Activated CD4-positive, CD25-positive, alpha-beta regulatory T cell (primary cell): ENCODE measurements at places on chromosomes 2 and 18.

DNA sequence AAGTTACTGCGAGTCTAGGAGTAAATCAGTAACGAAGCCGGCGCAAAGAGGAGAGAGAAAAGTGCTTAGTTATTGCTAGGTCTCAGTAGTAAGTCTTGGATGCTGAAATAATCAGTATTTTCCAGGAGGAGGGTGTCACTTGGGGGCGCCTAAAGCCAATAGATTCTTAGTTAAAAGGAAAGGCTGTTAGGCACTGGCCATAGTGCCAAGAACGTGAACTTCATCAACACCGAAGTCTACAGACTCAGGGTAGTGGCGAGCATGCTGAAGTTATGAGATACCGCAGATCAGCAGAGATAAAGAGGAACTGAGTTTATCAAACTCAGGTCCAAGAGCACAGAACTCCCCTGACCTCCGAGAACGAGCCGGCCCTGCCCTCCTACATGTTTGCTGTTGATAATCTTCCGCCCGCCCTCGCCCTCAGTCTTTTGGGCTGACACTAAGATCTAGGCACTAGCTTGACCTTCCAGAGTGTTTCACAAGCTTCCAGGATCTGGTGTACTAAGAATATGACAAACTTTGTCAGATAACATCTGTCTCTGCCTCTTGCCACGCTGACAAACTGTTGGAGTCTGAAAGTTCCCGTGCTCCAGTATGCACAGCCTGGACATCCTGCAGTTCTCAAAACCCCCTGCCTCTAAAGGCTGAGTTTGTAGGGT lies 49.2 kb downstream of the CYB5A start:
- DNase-seq: no peak

- no peak for DNase-seq
Measured at GRCh38 chr2:96301865-96302264, 3.5 kb downstream of the SNRNP200 start.

DNA sequence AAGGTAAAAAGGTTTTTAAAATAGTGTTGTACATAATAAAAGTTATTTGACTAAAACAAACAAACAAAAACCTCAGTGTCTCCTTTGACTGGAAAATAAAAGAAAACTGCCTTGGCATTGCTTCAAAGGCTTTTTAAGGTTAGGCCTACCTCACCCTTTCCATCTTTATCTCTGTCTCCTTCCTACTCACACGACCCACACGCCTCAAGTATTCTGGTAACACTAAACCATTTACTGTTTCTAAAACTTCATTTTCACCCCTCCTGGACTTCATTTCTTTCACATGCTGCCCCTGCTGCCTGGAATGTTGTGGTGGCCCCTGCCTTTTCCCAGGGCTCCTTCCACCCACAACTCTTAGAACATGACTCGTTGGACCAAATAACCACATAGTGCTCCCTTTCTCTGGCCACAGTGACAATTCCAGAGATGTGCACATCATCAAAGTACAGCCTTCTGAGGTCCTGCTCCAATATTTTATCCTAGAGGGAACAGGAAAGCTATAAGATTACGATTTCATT lies 54.0 kb downstream of the ERBB4 start:
- DNase-seq: no peak

GRCh38 chr2:56128235-56128634 lies 55.6 kb upstream of the CCDC85A start:
- no peak for DNase-seq

GRCh38 chr2:143397884-143398614 lies 268.8 kb downstream of the ARHGAP15 start:
- no peak for DNase-seq

DNA sequence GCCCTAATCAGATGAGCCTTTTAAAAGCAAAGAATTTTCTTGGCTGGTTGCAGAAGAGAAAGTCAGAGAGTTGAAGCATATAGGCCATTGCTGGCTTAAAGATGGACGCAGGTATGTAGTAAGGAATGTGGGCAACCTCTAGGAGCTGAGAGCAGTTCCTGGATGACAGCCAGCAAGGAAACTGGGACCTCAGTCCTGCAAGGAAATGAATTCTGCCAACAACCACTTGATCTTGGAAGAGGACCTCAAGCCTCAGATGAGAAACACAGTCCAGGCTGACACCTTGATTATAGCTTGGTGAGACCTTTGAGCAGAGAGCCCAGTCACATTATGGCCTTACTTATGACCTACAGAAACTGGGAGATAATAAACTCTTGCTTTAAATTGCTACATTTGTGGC lies 15.7 kb downstream of the PHOSPHO2 start:
- no peak for DNase-seq
